ENCODE measurements at places on chromosomes 7 and 10.
A peak's percentile ranks its signal among the peaks of the same experiment; 100 is the strongest.

- DNase-seq = peak; percentile 6
These were observed 3.7 kb downstream of the CCNJ start for GRCh38 chr10:96047004-96047649.

GRCh38 chr7:151754142-151754590, 122.7 kb downstream of the PRKAG2 start:
- peak; percentile 92 for DNase-seq

- no peak for DNase-seq
These were observed 300.7 kb downstream of the HDAC9 start for GRCh38 chr7:18796216-18796615.

GRCh38 chr7:8507566-8507965, 74.2 kb downstream of the NXPH1 start:
- DNase-seq = no peak

DNA sequence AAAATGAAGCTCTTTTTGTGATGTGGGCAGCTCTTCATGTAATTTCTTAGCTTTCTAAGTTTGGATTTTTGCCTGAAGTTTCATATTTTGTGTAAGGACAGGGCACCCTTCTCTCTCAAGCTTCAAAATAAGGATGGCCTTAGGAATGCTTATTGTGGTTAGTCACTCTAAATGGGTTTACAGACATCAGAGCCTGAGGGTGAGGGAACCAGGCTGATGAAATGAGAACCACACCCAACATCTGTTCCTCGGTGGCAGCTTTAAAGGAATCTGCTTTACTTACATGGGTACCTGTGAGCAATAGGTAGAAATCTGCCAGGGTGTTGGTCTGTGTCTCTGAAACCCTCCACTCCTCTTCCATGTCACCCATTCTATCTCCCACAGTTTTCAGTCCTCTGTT, 174.3 kb downstream of the EMX2 start:
- DNase-seq = no peak

DNA sequence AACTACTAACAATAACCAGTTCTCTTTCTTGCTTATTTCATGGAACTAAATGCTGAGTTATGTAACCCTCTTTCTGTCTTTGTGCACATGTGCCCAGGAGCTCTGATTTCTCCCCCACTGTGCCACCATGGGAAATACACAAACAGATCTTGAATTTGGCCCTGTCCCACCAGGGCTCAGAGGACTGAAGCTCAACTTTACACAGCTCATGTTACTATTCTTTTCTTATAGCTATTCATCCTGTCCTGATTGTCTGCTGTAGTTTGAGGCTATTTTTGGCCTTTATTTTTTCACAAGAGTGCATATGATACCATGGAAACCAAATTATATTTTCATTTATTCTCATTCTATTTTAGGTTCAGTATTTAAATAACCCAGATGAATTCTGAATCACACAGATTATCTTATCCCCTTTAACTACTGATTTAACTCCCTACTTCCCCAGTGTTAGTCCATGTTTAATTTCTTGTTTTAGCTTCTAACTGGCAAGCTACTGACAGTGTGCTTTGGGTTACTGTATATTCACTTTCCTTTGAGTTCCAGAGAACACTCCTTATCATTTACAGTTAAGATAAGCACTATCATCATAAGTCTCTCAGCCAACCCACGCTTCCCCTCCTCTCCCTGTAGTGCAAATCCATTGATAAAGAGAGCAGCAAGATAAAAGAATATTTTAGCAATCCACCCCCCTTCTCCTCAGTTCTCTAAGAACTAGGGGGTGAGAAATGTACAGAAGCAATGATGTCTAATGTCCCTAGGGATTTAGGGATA, 71.8 kb upstream of the GSDME start:
- DNase-seq = peak; percentile 62

- no peak for DNase-seq
These were observed 82.9 kb downstream of the PRKAG2 start for GRCh38 chr7:151793991-151794507.

- no peak for DNase-seq
These were observed 35.1 kb upstream of the C10orf67 start for GRCh38 chr10:23379686-23380085.

DNA sequence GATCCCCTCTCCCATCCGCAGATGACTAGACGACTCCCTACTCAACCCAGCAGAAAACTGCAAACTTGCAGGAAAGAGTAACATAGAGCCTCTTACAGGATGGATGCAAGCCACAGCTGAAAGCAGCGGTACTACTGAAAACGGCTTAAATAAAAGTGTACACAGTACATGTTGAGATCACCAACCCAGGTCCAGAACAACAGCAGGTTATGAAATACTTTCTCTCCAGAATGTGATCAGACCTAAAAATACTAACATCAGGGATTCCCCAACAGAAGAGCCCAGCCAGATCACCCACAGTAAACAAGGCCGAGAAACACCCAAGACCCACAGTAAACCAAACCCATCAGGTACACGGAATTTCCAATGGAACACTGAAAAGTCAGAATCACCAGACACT, 13.2 kb downstream of the ATE1 start:
- DNase-seq = no peak

DNA sequence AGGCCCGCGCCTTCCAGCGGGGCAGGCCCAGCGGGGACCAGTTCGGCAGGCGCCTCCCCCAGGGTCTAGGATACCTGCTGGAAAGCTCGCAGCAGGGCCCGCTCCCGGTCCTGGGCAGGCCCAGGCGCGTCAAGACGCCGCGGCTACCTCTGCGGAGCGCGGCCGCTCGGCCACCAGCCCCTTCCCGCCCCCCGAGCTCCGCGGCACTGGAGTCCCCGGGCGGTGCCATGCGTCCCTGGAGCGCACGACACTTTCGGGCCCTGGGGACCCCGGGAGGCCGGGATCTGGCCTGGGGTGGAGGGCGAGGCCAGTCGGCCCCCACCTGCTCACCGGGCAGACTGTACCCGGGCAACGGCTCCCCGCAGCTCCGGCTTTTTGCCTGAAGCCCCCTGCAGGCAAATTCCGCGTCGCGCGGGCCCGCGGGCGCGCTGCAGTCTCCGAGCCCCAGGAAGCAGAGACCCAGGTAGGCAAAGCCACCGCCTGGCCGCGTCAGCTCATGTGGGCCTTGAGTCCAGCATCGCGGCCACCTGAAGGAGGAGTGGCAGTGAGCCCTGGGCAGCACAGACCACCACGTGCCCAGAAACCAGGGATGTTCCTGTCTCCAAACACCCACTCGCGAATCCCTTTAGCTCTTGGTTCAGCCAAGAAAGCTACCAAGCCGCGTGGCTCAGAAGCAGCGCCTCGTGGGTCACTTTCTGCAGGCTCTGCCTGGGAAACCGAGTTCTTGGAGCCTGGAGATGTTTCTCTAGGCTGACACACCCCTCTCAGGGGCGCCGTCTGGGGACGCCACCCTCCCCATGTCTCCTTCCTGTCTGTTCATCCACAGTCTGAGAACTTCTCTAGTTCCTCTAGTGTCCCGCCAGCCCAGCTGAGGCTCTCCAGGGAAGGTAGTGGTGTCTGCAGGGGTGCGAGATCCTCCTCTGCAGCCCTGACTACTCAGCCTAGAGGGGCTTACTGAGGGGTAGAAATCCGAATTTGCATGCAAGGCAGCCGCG, 46.1 kb upstream of the APBB1IP start:
- no peak for DNase-seq

DNA sequence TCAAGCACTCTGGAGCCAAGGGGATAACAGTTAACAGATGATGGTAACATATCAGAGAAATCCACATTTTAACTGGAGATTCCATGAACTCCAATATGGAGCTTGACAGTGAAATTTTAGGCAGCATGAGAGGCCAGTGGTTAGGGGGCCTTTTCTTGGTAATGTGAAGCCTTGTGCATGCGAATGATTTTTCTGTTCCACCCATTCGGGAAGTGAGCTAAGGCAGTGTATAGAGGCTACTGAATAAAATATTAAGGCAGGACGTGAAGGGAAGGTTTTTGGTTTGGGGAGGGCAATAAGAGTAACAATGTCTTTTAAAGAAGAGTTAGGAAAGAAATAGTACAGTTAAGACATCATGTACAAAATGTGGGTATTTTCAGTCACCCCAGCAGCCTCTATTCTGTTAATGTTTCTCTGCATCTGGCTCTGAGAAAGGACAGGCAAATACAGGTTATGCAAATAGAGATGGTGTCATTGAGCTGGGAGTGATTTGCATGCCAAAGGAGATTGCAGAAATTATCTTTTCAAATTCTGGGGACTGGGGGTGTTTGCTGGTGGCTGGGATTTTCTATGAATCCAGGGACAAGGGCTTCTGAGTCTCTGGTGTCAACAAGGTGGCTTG, 6.8 kb upstream of the TAS2R60 start:
- no peak for DNase-seq

GRCh38 chr10:49279015-49279880, 19.7 kb upstream of the C10orf71 start:
- DNase-seq = no peak

Measured in cardiac muscle cell (in vitro differentiated cells and primary cell).